Omental fat pad (tissue), 4 donors: ENCODE measurements at places on chromosomes 3 and 15. TPM values are rescaled to one million over a fixed set of nuclear protein-coding genes. Genes with fewer than 3 reads are reported as not detected.

Gene DZIP1L
- total RNA-seq, result 14.6 TPM

Gene RAB8B
- total RNA-seq, result 54.8 TPM

Gene PAQR5
- 0.47 TPM for total RNA-seq

Gene MB21D2
- total RNA-seq, result 18.2 TPM

Gene FAM43A
- 44.3 TPM for total RNA-seq

GRCh38 chr3:77039606-77040171, at the start of gene ROBO2:
ROBO2 (plus strand) TSS chr3:77040099; CDS start chr3:77040786, 687 bp downstream.
- peak; percentile 21 for DNase-seq

GRCh38 chr15:44441095-44441501, 13.7 kb downstream of the CTDSPL2 start:
- no peak for DNase-seq

DNA sequence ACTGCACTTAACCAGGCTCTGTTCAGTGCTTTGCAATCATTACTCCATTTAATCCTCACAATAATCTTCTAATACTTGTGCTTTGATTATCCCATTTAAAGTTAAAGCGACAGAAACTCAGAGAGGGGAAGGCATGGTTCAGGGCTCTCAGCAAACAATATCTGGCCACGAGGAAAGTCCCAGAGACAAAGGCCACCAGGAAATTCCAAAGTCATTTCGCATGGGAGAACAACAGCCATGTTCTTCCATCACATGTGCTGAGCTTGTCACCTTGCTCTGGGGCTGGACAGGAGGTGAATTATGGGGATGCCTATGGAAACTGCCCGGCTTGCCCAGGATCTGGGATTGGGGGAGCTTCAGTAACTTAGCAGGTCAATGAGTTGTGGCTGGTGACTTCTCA, 66.2 kb upstream of the HRH1 start:
- DNase-seq, result no peak

DNA sequence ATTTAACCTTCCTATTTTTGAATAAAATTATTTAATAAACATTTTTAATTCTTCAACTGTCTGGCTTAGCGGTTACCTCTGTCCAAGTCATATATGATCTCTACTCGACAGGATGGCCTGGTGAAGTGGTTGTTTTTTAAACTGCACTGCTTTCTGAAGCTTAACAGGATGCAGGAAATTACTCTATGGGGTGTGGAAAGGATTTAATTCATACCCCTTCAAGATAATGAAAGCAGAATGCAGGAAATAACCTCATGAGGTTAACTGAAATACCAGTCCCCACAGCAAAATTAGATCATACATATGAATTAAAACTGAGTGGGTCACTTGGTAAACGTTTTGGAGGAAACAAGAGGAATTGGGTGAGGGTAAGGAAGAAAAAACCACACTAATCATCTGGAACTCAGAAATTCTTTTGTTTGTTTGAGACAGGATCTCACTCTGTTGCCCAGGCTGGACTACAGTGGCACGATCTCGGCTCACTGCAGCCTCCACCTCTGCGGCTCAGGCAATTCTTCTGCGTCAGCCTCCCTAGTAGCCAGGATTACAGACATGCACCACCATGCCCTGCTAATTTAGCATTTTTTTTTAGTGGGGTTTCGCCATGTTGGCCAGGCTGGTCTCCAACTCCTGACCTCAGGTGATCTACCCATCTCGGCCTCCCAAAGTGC, 50.1 kb downstream of the LYSMD4 start:
- no peak for DNase-seq

GRCh38 chr3:127790882-127791183, 31.5 kb downstream of the MGLL start:
- no peak for DNase-seq

GRCh38 chr3:128727059-128727458, 1.1 kb downstream of the RAB7A start:
- no peak for DNase-seq
